ENCODE measurements at places on chromosomes 1 and 21. TPM values are rescaled to one million over a fixed set of nuclear protein-coding genes. Genes with fewer than 3 reads are reported as not detected.

Gene HRNR
- not detected for total RNA-seq

Gene TRIM58
- total RNA-seq: 7.2 TPM

Gene PGLYRP4
- total RNA-seq: not detected

Gene RUNX3
- 2.1 TPM for total RNA-seq

Gene SYTL1
- 9.5 TPM for total RNA-seq
